Effector memory CD4-positive, alpha-beta T cell (primary cell): ENCODE measurements at places on chromosomes 5 and 9.

DNA sequence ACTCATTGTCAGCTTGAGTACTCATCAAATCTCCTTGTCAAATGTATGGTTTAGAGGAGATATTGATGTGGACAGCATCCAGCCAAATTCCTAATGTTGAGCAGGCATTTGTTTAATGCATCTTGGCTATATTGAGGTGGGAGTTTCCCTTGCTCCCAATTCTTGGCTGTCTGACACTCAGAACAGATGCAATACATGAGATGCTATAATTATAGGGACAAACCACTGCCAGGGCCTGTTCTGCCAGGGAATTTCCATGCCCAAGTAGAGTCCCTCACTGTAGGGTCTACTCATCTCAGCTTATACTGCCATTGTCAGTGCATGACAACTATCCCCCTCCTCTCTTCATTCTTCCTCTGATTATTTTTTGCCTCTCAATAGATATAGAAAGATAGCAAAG, 392.0 kb upstream of the KCNN2 start:
- no peak for DNase-seq

DNA sequence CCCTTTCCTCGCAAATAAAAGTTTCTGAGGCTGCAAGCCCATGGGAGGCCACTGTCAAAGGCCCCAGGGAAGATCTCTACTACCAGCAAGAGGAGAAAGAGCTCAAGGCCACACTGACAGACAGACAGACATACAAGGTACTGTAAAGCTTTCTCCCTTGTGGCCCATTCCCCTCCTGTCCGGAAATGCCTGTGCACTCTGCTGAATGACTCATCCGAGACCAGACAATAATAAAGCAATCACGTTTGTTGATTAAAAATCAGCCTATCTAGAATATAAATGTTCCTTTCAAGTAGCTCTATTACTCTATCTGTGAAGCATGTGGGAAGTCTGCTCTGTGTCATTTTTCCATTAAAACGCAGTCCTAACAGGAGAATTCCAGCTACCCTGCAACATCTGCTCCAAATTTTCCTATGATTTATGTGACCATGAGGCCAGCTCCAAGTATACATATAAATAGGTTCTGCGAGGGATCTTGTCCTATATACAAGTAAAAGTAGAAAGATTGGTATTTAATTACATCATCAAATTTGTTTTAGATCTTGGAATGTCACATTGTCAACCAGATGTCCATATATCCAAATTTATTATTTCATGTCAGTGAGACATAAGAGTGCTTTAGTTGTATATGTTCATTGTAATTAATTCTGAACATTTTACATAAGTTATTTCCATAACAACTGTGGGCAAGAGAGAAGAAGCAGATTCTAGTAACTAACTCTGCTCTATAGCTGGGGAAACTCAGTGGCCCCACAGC, 34.7 kb upstream of the TGFBI start:
- no peak for DNase-seq

- no peak for DNase-seq
These were observed 2.8 kb downstream of the CDH6 start for GRCh38 chr5:31196309-31196708.

DNA sequence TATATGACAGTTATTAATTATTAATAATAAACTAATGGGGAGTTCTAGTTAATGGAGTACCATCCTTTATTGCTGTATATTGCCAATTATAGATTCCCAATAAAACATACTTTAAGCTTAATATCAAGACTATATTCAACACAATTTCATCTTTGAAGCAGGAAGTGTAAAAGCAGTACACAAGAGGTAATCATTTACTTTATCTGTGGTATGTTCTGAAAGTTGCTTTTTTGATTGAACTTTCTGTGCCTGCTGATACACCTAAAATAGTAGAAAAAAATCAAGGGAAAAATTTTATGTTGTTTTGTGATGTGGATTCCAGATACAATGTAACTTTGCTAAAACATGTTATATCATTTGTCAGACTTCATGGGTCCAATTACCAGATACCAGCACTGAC, 58.0 kb downstream of the ACO1 start:
- no peak for DNase-seq

DNA sequence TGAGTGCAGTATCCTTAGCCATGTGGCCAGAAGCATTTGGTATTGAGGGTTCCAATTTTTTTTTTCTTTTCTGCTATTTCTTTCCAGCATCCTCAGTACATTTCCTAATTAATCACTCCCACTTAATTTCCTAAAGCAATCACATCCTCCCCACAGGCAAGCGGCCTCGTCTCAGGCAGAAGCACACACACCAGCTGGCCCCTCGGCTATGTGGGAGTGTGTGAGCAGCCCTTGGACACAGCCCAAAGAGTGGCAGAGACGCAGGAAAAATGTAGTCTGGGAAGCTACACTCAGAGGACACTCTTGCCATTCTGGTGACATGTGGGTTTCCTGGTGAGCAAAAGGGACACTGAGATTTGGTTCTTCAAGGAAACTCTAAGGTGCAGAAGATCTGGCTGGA, 20.7 kb downstream of the SLIT3 start:
- DNase-seq = no peak
